ENCODE measurements at places on chromosomes 1 and 21.

DNA sequence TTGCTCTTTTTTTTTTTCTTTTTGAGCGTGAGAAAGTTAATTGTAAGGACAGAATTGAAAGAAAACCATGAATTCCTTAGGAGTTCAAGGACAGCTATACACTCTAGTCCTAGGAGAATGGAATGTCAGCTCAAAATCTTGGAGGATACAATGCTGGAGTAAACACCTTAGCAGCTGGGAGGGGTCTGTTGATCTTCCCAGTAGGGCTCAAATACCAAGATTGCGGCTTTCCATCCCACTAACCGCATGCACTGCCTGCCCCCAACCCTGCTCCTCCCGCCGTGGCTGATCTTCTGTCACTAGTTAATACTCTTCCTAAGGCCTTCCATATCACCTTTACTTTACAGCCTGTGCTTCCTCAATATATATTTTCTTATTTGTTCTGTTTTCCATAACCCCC, 2.6 kb upstream of the PDC start:
- DNase-seq: no peak

DNA sequence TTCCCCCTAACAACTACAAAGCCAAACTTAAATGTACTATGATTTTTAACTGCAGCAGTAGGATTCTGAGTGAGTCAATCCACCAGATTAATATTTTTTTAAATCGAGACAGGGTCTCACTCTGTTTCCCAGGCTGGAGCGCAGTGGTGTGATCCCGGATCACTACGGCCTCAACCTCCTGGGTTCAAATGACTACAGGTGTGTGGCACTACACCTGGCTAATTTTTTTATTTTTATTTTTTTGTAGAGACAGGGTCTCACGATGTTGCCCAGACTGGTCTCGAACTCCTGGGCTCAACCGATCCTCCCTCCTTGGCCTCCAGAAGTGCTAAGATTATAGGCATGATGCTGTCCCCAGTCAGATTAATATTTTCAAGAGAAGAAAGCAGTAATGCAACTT, 88.1 kb downstream of the SLC45A1 start:
- DNase-seq: no peak

GRCh38 chr1:62389531-62389930, 47.3 kb upstream of the USP1 start:
- no peak for DNase-seq

GRCh38 chr1:187718527-187718926, 889.8 kb downstream of the PLA2G4A start:
- DNase-seq: no peak

- no peak for DNase-seq
Measured at GRCh38 chr1:189673217-189673616, 804.4 kb downstream of the BRINP3 start.

GRCh38 chr1:58765006-58765405, 18.8 kb downstream of the JUN start:
- no peak for DNase-seq

GRCh38 chr1:147579532-147579931, 38.2 kb downstream of the BCL9 start:
- no peak for DNase-seq

GRCh38 chr1:42690477-42691156, 8.4 kb downstream of the YBX1 start:
- DNase-seq: no peak

- DNase-seq: no peak
Measured at GRCh38 chr1:225572422-225572821, 80.5 kb downstream of the ENAH start.

DNA sequence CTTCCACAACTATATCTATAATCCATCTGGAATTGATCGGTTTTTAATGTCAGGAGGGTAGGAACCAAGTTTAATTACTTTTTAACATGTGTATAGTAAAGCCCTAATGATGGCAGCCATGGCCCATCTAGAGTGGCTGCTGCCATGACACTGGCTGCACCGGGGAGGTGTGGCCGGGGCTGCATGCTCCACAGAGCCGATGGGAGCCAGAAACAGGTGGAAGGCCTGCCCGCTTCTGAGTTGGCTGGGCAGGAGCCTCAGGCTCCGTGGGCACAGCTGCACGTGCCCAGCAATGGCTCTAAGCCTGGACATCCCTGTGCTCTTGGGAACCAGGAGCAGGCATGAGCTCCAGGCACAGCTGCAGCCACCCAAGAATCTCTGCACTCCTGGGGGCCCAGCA, 73.0 kb downstream of the GBP6 start:
- DNase-seq: no peak

- DNase-seq: no peak
Measured at GRCh38 chr1:92487078-92487605, 417 bp upstream of the GFI1 start.

- peak; percentile 31 for DNase-seq
Measured at GRCh38 chr1:29754573-29755375, 518.5 kb downstream of the PTPRU start.

DNA sequence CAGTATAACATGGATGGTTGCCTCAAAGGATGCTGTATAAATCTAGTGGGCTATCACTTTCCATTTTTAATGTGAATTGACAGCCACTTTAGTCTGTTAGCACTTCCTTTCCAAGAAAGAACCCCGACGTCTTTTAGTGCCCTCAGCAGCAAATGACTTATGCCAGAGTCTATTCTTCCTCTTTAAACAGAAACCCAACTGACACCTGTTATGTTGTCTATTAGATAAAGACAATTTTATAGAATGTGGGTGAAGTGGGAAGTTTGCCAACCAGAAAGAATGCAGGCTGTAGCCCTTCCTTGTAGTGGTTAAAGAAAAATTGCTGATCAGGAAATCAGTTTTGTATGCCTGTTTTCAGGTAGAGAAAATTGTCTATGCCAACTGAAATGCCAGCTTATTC, 344.9 kb downstream of the ZNF326 start:
- no peak for DNase-seq

- no peak for DNase-seq
Measured at GRCh38 chr1:5728663-5729355, 263.4 kb downstream of the NPHP4 start.

GRCh38 chr21:44708213-44708865, 3.0 kb downstream of the TSPEAR start:
- DNase-seq: no peak

- DNase-seq: no peak
Measured at GRCh38 chr1:8283058-8283884, 34.6 kb upstream of the SLC45A1 start.

GRCh38 chr1:77643456-77643855, 39.0 kb downstream of the ZZZ3 start:
- no peak for DNase-seq

GRCh38 chr21:40402884-40403582, 443.9 kb downstream of the DSCAM start:
- DNase-seq: no peak

GRCh38 chr21:41739011-41739410, 27.8 kb downstream of the RIPK4 start:
- DNase-seq: no peak

- no peak for DNase-seq
Measured at GRCh38 chr1:99710994-99711393, 55.4 kb downstream of the FRRS1 start.

- DNase-seq: no peak
Measured at GRCh38 chr1:216836316-216836715, 113.1 kb upstream of the ESRRG start.

- DNase-seq: no peak
Measured at GRCh38 chr1:59442492-59442891, 145.6 kb downstream of the FGGY start.

- DNase-seq: no peak
Measured at GRCh38 chr1:19426294-19427086, 58.8 kb downstream of the CAPZB start.

DNA sequence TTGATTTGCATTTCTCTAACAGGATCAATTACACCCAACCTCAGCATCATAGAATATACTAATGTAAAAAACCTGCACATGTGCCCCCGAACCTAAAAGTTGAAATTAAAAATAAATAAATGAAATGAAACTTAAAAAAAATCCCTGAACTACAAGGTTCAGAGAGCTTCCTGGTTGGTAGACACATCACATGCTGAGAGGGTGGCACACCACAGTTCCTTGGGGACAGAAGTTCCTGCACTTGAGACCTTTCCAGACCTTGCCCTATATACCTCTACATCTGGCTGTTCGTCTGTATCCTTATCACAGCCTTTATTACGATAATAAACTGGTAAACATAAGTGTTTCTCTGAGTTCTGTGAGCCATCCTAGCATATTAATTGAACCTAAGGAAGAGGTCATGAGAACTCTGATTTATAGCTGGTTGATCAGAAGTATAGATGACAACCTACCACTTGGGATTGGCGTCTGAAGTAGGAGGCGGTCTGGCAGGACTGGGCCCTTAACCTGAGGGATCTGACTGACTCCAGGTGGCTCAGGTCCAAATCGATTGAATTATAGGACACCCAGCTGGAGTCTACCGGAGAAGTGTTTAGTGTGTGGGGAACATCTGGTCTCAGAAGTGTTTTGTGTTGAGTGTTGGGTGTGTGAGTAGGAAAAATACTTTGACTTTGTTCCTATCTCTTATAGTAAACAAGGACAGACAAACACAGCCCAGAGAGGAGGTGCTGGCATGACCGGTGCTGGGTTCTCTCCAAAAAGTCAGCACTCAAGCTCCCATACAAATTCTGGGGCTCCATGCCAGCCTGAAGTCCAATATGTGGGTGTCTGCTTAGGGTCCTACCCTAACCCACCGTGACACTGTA, 19.0 kb downstream of the C1orf115 start:
- no peak for DNase-seq

GRCh38 chr21:39108291-39109162, 74.7 kb downstream of the PSMG1 start:
- DNase-seq: no peak

DNA sequence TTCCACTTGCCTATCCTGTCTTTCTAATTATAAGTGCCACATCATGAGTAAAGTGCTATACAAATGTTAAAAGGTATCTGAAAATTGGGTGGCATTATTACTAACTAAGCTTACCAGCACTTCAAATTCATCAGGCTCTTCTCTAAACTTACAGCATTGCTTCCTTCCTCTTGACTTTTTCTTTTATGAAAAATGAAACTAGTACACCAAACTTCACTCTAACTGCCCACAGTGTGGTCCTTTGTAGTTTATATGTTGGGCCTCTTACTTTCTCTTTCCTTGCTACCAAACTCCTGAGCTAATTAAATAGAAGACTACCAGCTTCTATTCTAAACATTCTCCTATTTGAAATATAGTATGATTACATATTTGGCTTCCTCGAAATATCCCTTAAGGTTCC, 81.8 kb downstream of the NOTCH2 start:
- DNase-seq: no peak

GRCh38 chr1:230270185-230270558, 156.0 kb downstream of the PGBD5 start:
- DNase-seq: no peak

DNA sequence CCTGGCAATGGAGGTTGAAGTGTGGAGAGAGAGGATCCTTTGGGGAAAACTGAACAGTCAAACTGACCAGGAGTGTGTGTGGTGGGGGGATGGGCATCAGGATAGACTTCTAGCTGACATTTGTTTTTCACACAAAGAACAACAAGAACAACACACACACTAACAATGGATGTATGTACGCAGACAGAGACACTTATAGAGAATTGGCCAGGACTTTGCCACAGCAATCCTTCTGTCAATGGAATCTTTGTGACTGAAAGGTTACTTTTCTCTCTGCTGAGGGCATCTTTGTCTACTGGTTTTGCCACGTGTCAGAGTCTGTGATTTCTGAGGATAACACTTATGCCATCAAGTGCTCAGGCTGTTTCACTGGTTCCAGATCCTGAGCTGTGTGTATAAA, 12.4 kb upstream of the FCGR2A start:
- no peak for DNase-seq

GRCh38 chr1:42952303-42953001, 6.2 kb downstream of the SLC2A1 start:
- no peak for DNase-seq

DNA sequence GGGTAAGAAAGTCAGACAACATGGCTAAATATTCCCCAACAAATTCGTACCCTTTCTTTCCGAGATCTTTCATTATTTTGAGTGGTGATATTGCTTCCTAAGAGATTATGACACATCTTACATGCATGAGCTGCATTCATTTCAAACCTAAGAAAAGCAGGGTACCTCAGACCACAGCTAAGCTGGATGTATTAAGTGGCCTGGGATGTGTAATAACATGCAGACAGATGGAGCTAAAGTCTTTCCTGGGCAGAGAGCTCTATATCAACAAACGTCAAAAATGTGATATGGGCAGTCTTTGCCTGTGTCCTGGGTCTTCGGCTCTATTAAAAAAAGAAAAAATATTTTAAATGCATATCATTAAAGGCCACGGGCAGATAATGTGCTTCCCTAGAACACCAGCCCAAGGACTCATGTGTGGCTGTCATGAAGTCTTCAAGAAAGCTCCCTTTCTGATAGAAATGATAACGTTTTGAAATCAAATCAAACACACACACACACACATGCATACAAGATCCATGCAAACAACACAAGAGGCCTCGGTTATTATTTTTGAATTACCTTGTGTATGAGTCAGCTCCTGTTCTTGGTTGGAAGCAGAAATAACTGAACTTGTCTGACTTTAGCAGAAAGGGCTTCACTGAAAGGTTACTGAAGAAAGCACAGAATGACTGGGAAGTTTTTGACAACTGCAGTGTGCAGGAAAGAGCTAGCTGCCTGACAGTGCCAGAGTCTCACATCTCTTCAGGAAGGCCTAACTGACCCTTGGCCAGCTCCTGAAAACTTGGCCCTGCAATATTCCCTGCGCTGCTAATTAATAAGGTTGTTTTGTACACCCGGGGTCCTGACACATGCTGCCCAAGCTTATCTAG, 231.2 kb downstream of the DSCAM start:
- no peak for DNase-seq

DNA sequence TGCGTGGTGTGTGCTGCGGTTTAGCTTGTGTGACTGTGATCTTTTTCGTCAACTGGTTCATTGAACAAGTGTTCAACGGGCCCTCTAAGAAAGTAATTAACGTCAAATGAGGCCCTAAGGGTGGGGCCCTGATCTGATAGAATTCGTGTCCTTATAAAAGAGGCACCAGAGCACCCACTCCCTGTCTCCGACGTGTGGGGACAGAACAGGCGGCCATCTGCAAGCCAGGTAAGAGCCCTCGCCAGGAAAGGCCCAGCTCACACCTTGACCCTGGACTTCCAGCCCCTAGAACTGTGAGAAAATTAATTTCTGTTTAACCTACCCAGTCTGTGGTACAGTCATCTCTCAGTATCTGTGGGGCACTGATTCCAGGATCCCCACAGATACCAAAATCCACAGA, 20.4 kb upstream of the SAMD11 start:
- no peak for DNase-seq

DNA sequence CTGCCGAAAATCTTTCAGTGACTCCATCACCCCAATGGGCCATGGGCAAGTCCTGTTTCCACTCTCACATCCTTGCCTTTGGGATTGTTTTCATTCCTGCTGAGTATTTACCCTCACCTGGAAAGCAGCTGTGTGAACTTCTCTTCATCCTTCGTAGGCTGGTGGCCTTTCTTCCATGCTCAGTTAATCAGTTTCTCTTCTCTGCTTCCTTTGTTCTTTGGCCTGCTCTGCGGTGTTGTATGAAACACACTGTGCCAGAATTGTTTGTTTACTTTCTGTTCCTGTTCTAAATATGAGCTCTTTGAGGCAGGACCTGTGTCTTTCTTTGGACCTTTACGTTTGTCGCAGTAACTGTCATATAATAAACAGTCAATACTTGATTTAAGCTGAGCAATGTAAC, 48.6 kb downstream of the ITSN1 start:
- DNase-seq: no peak

All from NCI-H1694 (cell line).